ENCODE measurements at places on chromosomes 3 and 15. TPM values are rescaled to one million over a fixed set of nuclear protein-coding genes. Genes with fewer than 3 reads are reported as not detected.

The CRTC3 gene
- total RNA-seq, result 25.7 TPM

The RNF13 gene
- total RNA-seq, result 33.2 TPM

The ANKRD63 gene
- 0.67 TPM for total RNA-seq

The CTSH gene
- 47.1 TPM for total RNA-seq

The P4HTM gene
- 17.9 TPM for total RNA-seq

The FBN1 gene
- total RNA-seq, result 6.5 TPM

The MYZAP gene
- 0.74 TPM for total RNA-seq

The TTLL13 gene
- 0.14 TPM for total RNA-seq

The CPLX3 gene
- total RNA-seq, result 0.07 TPM

The C3orf85 gene
- total RNA-seq, result not detected

The PCOLCE2 gene
- total RNA-seq, result 30.3 TPM

The SSUH2 gene
- 0.90 TPM for total RNA-seq

The SPESP1 gene
- total RNA-seq, result not detected

The CAND2 gene
- total RNA-seq, result 0.54 TPM

The GPR149 gene
- total RNA-seq, result not detected

The ZNF860 gene
- 0.90 TPM for total RNA-seq

The WDR72 gene
- total RNA-seq, result 6.1 TPM

The CSPG4 gene
- total RNA-seq, result 0.04 TPM

The DUSP7 gene
- 16.2 TPM for total RNA-seq

The IL17RC gene
- 18.9 TPM for total RNA-seq

The GPR87 gene
- 2.0 TPM for total RNA-seq

The GALNT15 gene
- total RNA-seq, result 0.04 TPM

The CFAP100 gene
- total RNA-seq, result not detected

The CSTA gene
- total RNA-seq, result 0.75 TPM

The TTBK2 gene
- 0.90 TPM for total RNA-seq
